ENCODE measurements at places on chromosomes 16 and 17.

DNA sequence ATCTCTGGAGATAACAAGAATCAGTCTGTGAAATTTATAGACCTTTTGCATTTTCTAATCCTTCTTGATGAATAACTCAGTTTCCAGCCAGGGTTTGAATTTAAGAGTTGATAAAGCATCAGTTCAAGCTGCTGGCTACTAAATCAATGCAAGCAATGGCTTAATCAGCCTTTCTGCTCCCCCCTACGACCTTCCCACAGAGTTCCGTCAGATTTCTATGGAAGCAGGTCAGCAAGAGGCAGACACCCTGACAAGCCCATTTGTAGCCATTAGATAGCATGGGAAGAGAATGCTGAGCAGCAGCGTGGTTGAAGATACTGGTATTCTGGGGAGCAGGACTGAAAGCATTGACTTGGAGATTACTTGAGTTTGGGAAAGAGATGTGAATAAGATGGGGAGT is 868.1 kb downstream of the KCNJ2 start:
- DNase-seq: no peak

GRCh38 chr16:1468426-1468810 is 6.4 kb downstream of the CLCN7 start:
- no peak for DNase-seq

GRCh38 chr16:65113441-65113840 is 8.4 kb downstream of the CDH11 start:
- no peak for DNase-seq

- no peak for DNase-seq
These were observed 44.9 kb downstream of the ARHGAP27 start for GRCh38 chr17:45387739-45388138.

DNA sequence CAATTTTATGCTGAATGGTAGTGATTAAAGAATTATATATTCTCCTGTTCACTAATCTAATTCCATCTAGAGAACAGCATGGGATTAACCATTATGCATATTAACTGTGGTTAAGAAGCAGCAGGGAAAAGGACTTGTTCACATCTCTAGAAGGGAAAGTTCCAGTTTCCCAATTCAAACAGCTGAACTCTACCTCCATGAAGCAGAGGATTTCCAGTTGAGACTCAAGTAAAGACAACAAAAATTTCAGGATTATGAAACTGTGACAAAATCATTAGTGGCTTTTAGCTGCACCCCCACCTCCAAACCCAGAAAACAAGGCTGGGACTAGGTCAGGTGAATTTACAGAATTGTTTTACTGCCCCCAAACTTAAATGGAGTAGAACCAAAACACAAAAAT is 73.6 kb downstream of the USP32 start:
- no peak for DNase-seq

GRCh38 chr17:47714773-47715396 is 18.2 kb upstream of the TBX21 start:
- no peak for DNase-seq

DNA sequence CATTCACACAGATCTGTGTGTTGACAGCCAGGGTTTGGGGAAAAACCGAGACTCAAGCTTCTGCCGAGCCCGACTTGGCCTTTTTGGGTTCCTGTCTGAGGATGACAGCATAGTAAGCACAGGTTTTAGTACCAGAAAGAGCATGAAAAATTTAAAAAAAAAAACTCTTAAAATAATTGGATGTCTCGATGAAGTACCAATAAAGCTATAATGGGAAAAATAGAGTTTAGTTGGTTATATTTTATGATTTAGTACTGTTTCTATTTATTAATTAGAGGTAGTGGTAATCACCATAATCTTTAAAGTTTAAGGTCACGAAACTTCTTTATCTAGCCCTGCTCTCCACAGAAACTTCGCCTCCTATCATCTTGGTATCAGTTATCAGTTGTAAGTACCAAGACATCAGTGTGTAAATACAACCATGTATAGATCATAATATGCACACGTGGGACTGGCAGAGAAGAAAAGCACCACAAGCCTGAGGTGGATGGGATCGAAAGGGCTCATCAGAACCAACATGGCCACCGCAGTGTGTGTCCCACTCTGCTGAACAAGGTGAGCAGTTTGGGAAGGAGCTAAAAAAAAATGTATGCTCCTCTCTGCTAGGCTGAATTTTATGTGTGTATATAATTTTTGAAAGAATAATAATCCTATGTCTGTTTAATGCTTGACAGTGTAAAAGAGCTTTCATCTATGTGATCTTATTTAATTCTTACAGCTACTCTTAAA is 14.4 kb upstream of the EEF2K start:
- no peak for DNase-seq

GRCh38 chr17:9872852-9873251 is 32.2 kb downstream of the RCVRN start:
- no peak for DNase-seq

- DNase-seq: no peak
These were observed 9.6 kb downstream of the CRISPLD2 start for GRCh38 chr16:84829168-84829965.

- peak; percentile 95 for DNase-seq
These were observed 95.1 kb downstream of the METRNL start for GRCh38 chr17:83174362-83175118.

DNA sequence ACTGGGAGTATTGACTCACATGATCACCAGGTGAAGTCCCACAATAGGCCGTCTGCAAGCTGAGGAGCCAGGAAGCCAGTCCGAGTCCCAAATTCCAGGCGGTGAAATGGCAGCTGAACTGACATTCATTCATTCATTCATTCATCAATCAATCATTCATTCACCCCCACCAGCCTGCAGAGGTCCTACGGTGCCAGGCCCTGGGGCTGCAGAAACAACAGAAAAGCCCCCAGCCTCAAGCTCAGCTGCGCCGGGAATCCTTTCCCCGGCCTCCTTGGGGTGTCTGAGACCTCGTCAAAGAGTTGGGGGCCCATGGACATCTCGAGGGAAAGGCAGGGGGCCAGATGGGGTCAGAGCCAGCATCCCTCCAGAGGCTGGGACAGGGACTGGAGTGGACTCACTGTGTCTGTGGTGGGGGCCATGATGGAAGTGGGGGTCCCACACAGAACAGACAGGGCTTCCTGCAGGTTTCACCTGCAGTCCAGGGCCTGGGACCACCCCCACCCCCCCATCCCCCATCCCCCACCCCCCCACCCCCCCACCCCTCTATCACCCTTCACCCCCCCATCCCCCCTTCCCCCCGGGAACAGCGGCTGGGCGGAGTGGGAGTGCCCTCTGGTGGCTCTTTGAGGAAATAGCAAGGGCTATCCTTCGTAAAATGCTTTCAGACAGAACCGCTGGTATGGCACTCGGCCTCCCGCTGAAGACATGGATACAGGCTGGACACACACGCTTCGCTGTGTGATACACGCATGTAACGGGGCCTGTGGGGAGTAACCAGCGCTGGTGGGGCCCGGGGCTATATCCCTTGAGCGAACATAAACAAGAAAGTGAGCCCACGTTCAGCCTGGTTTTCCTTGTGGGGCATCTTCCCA is 8.5 kb upstream of the ZC3H18 start:
- peak; percentile 93 for DNase-seq

DNA sequence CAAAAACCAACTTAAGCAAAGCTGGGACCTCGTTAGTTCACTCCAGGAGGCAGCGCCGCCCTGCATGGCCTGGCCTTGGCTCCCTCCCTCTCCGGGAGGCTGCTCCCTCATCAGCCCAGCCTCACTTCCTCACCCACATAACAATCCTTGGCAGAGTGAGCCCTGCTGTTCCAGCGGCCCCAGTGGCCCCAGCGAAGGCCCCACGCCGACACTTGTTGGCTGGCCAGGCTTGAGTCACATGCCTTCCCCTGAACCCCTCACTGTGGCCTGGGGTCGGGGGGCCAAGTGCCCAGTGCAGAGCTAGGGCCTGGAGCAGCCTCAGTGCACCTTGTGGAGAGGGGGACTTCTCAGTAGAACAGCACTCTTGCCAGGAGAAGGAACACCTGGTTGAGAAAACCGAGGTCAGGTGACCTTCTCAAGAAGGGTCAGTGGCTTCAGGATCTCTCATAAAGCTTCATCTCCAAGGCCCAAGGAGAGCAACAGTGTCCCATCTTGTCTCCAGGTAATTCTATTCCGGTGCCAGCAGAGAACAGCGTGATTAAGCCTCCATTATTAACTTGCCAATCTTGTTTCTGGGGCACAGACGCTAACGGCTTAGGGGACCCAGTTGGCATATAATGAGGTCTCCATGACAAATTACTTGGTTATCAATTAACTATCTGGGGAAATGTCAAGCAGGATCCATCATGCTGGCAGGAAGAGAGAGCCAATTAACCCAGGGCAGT is 26.8 kb downstream of the ENDOV start:
- no peak for DNase-seq

- DNase-seq: no peak
These were observed 11.9 kb upstream of the CD300E start for GRCh38 chr17:74635418-74635817.

GRCh38 chr17:72110942-72111318 is 9.9 kb upstream of the SOX9 start:
- no peak for DNase-seq

DNA sequence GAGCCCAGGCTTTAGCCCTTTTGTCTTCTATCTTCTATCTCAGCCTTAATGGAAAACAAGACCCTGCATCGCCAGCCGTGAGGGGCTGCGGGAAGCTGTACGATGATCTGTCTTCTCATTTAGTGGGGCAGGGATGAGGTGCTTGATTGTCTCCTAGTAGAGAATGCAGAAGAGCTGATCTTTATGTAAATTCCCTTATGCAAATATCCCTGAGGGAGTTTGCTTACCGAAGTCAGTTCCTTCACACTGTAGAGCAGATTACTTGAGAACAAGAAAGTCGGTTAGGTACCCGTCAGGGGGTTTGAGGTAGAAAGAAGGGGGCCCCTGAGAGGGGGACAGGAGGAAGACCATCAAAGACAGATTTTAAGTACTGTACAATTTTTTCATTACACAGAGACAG is 66.2 kb downstream of the IRF8 start:
- DNase-seq: no peak

DNA sequence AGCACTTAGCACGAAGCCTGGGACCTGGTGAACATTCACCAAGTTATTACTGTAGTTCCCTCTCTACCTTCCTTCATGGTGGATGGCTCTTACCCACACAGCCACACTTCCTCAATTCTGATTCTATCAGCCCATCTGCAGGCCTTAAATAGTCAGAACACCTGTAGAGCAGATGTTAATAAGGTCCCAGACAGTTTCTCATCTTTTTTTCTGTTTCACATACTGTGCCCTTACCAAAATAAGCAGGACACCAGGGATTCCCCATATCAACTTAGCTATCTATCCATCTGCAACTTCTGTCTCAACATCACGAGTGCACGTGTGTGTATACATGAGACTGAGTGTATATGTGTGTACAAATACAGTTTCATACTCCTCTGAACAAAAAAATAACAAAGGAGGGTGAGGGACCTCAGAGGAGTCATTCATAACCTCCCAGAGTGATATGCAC is 2.8 kb downstream of the RECQL5 start:
- no peak for DNase-seq

DNA sequence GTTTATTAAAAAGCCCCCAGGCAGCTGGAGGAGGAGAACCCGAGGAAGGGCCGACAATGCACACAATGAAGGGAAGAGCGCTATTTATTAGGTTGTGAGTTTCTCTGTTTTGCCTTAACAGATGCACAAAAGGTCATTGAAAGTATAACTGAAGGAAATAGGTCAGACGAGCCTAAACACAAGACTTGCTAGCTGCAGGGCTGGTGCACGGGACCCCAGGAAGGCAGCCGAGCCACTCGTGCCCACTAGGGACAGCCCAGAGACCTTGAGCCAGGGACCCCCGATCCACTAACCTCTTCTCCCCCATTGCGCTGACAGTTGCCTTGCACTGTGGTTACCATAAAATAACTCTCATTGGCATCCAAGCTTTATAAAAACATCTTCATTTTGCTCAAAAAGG is 11.3 kb downstream of the LITAFD start:
- DNase-seq: no peak

GRCh38 chr17:8222380-8222629 is 11.9 kb upstream of the AURKB start:
- no peak for DNase-seq

DNA sequence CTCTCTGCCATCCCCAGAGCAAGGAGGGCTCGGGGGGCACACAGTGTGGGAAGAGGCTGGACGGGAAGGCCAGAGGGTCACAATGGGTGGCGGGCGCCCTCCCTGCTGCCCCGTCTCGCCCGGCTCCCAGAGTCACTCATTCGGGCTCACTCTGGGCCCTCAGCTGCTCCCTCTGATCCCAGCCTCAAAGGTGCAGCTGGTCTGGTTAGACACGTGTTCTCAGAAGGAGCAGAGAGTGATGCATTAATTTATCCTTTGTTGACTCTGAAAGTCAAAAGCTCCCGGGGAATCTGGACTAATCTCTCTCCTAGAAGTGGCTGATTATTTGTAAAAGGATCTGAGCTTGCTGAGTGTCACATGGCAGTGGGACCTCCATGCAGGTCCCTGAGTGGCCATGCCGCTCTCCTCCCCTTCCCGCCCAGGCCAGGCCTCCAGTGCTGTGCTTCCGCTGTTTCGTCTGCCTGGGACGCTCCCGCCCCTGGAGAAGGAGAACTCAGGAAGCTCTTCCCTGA is 87.5 kb downstream of the SEC14L1 start:
- DNase-seq: no peak

DNA sequence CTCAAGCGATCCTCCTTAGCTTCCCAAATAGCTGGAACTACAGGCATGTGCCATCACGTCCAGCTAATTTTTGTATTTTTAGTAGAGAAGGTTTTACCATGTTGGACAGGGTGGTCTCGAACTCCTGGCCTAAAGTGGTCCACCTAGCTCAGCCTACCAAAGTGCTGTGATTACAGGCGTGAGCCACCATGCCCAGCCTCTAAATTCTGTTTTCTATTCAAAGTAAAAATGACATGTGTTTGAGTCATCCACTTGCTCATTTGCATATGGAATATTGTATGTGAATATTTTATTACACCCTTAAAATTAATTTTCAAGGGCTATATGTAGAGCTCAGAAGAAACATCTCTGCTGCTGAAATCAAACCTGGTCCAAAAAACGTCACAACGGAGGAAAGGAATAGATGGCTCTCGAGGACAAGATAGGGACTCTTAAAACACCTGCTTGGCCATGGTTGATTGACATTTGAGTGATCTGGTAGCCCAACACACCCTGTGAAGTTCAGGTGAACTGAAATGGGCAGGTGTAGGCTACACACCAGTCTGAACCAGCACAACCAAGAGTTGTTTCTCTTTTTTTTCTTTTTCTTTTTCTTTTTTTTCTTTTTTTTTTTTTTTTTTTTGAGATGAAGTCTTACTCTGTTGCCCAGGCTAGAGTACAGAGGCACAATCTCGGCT is 51.1 kb downstream of the SF3B3 start:
- no peak for DNase-seq

GRCh38 chr16:49236216-49236615 is 45.4 kb downstream of the CBLN1 start:
- DNase-seq: no peak
